Aortic smooth muscle cell (primary cell): ENCODE measurements at places on chromosomes 5 and 9. TPM values are rescaled to one million over a fixed set of nuclear protein-coding genes. Genes with fewer than 3 reads are reported as not detected.

Gene UGT3A2
- total RNA-seq = not detected in 2 replicates

Gene KCNIP1
- not detected in 2 replicates for total RNA-seq

Gene FGF1
- total RNA-seq = 8.5 and 12.6 TPM in 2 replicates

Gene IFNA13
- not detected in 2 replicates for total RNA-seq

Gene CCDC127
- 5.7 and 6.7 TPM in 2 replicates for total RNA-seq

Gene TRIM14
- total RNA-seq = 0.92 and 1.8 TPM in 2 replicates

Gene LRRTM2
- total RNA-seq = 0.13 and 0.44 TPM in 2 replicates

Gene SLC6A3
- total RNA-seq = not detected in 2 replicates

Gene TTC16
- 0.06 and 0.13 TPM in 2 replicates for total RNA-seq

Gene TAS2R1
- not detected in 2 replicates for total RNA-seq

Gene AK6
- 43.3 and 54.7 TPM in 2 replicates for total RNA-seq

Gene SLC46A2
- total RNA-seq = not detected in 2 replicates

Gene RGMB
- 26.4 and 30.3 TPM in 2 replicates for total RNA-seq

Gene FBP2
- total RNA-seq = 0.06 TPM in 1 of 2 replicates, not detected in the other

Gene PCDHGA12
- 17.6 and 22.3 TPM in 2 replicates for total RNA-seq

Gene RMND5B
- total RNA-seq = 25.6 and 28.8 TPM in 2 replicates
